ENCODE measurements at places on chromosomes 5 and 9. TPM values are rescaled to one million over a fixed set of nuclear protein-coding genes. Genes with fewer than 3 reads are reported as not detected.

The C9 gene
- total RNA-seq = not detected

The DRD1 gene
- not detected for total RNA-seq

The MLANA gene
- total RNA-seq = not detected

The CATSPER3 gene
- total RNA-seq = 0.67 TPM

The NUTM2F gene
- not detected for total RNA-seq

The SPINK13 gene
- not detected for total RNA-seq

The PHYKPL gene
- 158 TPM for total RNA-seq
